Esophagus squamous epithelium (tissue), 5 donors: ENCODE measurements at places on chromosomes 6 and 20.

DNA sequence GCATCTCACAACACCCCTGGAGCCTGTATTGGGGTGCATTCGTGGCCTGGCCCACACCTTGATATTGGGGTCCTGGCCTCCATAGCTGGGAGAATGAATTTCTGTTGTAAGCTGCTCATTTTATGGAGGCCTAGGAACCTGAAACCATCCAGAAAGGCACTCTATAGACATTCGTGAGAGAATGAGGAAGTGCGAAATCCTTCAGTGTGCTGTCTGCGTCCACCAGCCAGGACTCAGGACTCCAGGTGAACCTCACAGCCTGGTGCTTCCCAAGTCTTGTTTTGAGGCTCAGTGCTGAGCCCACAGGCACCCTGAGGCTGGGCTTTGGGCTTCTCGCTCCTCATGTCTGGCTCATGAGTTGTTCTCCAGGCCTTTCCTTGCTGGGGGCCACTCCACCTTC lies 11.9 kb upstream of the RBBP8NL start:
- no peak for DNase-seq

GRCh38 chr6:1395941-1396908 lies 6.8 kb downstream of the FOXF2 start:
- no peak for DNase-seq

DNA sequence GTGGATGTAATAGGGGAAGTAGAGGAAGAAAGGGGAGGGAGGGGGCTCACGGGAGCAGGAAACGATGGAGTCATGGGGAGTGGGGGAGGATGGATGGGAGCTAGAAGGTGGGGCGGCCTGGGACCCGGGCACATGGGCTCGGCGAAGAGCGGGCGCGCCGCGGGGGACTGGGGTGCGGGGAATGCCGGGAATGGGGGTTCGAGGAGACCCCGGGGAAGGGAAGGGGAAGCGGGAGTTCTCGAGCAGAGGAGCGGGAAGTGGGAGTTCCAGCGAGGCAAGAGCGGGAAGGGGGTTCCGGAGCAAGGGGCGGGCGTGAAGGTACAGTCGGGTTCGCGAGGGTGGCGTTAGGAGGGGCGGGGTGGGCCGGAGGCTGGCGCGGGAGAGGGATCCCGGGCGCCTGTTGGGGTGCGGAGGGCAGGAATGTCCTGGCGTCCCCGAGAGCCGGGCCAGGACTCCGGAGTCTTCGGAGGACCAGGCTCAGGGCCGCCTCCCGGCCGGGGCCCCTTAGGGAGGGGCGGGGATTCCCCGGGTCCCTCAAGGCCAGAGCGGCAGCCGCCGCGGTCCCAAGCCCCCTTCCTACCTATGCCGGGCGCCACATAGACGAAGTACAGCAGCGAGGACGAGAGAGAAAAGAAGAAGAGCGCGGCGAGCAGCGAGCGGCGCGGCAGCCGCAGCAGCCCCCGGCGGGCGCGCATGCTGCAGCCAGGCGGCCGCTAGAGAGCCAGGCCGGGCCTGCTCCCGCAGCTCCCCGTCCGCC lies 504 bp downstream of the B4GALT5 start:
- DNase-seq = no peak

DNA sequence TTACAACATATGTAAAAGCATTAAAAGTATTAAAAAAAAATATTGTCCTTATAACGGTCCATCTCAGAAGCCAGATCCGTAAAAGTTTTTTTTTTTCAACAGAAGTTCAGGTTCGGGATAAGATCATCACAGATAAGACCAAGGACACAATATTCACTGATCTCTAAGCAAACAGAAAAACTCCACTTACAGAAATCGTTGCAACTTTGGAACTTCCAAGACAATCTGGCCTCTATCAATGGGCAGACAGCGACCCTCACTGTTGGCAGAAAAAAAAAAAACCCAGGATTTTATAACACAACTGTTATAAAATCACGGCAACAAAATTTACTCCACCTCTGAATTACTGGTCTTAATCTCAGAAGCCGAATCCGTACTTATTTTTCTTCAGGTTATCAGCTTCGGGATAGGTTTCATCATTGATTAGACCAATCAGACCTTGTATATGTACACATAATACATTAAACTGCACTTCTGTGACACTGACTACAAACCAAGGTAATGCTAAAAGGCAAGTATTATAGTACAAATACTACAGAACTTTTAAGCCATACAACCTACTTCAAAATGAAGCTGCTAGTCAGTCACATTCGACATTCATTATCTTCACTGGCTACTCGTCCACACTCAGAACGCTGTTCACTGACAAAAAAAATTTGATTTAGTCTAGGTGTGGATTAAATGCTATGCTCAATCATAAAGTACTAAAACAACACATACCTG lies 34.7 kb upstream of the SYNCRIP start:
- DNase-seq = no peak

GRCh38 chr20:33908336-33908735 lies 85.4 kb upstream of the RALY start:
- no peak for DNase-seq

DNA sequence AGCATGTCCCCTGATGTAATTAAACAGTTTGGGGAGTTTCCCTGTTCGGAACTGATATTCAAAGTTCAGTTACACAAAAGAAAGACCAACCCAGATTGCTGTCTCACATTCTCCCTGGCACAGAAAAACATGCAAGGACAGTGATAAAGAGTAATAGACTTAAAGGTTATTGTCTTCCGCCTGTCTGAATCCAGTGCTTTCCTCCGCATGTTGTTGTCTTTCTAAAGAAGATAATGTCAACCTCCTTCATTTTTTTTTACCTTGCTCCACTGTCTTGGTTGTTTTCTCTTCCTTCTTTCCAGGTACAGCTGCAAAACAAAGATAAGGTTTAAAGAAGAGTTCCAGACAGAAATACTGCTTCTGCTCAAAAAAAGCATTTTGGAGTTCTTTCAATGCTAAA lies 284.5 kb downstream of the TRDN start:
- no peak for DNase-seq

GRCh38 chr6:110660066-110660655 lies 155.1 kb downstream of the CDK19 start:
- DNase-seq = no peak

- DNase-seq = no peak
Observed at GRCh38 chr6:6002848-6003620, 3.7 kb downstream of the NRN1 start.

DNA sequence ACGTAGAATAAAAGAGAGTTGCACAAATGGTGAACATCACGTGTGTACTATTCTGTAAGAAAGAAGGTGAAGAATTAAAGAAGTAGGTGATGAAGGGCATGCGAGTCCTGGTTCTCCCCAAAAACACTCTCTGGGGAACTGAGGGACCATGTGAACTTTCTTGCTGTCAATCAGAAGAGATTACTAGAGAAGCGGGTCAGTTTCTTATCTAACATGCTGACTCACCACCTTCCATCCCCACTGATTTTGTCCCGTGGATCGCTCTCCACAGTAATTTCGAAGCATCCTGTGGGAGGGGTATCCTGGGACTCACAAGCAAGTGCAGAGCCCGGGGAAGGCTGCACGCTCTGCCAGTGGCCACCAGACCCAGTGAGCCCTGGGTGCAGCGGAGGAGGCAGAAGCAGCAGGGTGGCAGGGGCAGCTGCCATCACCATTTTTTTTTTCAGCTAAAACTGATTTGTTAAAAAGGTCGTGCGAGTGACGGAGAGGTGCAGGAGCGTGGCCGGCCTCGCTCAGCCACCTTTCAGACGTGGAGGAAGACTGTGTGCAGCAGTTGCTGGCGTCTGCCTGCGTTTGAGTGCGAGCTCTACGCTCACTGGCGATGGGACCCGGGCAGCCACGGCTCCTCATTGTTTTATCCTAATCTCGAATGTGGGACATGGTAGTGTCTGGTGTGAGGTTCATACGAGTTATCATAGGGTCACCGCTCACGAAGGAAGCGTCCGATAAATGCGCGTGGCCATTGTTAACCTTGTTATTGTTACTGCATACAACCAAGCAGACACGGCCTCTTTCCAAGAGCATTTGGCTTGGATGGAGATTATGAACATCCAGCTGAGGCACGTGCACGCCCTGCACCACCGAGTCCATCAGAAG lies 28.0 kb upstream of the SLCO4A1 start:
- no peak for DNase-seq

DNA sequence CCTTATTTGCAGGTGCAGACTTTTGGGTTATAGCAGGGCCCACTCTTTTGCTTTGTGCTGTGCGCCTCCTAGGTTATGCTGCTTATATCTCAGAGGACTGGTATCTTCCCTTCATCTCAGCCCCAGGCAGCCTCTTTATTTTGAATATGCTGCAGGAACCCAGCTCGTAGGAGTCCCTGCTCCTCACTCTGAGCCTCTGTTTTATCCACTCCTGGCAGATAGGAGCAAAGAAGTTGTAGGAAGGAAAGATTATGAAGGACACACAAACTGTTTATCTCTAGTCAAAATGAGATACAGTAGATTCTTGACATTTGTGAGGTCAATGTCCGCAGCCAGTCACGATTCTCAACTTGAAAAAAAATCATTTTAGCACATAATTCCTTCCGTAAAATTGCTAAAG lies 15.6 kb downstream of the L3MBTL3 start:
- no peak for DNase-seq

DNA sequence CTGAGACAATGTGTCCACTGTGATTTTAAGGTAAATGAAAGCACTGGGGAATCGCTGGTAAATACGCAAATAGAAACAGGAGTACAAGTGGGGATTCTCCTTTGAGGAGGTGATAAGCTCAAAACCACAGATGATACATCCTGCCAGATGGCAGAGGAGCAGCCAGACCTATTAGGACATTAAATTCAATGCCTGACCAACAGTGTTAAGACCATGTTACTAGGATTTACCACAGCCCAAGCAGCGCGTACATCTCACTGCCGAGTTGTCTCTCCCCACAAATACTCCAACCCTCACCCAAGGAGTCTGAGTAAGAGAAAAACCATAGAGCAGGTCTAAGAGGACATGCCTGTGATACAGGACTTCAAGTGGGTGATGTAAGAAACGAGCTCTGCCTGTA lies 68.9 kb upstream of the TULP1 start:
- no peak for DNase-seq

GRCh38 chr20:44897133-44897532 lies 11.6 kb downstream of the YWHAB start:
- no peak for DNase-seq

- DNase-seq = no peak
Observed at GRCh38 chr6:156827382-156827781, 50.2 kb downstream of the ARID1B start.

- no peak for DNase-seq
Observed at GRCh38 chr6:138300469-138300868, 77.2 kb upstream of the SMIM28 start.

DNA sequence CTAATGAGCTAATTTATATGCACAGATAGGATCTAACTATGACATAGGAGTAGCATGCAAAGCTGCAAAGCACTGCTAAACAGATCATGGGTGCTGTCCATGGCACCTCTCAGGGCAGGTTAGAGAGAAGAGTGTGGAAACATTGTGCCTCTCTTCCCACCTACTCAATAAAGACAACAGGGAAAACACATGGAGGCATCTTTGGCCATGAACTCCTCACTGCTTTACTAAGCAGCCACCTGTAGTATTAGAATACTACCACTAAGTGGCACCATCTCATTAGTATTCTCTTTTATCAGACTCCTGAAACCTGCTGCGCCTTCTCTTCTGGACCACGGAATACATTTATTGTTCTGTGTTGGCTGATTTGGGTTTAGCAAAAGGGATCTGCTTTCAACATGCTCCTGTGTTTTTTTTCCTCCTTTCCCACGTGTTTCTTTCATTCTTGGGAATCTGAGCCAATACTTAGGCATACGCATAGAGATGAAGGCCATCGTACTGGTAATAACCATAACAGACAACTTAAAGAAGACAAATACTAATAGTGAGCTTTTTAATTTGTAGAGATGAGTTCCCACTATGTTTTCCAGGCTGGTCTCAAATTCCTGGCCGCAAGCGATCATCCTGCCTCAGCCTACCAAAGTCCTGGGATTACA lies 9.4 kb upstream of the HDDC2 start:
- DNase-seq = no peak

DNA sequence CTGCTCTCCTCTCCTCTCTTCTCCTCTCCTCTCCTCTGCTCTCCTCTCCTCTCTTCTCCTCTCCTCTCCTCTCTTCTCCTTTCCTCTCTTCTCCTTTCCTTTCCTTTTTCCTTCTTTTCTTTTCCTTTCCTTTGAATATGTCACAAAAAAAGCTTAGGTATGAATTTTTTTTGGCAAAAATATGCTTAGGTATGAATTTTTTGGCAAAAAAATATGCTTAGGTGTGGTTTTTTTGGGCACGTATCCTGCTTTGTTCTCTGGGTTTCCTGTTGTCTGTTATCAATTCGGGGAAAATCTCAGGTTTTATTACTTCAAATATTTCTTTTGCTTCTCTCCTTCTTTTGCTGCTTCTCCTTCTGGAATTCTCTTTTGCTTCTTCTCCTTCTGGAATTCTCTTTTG lies 155.5 kb upstream of the PMEPA1 start:
- no peak for DNase-seq

DNA sequence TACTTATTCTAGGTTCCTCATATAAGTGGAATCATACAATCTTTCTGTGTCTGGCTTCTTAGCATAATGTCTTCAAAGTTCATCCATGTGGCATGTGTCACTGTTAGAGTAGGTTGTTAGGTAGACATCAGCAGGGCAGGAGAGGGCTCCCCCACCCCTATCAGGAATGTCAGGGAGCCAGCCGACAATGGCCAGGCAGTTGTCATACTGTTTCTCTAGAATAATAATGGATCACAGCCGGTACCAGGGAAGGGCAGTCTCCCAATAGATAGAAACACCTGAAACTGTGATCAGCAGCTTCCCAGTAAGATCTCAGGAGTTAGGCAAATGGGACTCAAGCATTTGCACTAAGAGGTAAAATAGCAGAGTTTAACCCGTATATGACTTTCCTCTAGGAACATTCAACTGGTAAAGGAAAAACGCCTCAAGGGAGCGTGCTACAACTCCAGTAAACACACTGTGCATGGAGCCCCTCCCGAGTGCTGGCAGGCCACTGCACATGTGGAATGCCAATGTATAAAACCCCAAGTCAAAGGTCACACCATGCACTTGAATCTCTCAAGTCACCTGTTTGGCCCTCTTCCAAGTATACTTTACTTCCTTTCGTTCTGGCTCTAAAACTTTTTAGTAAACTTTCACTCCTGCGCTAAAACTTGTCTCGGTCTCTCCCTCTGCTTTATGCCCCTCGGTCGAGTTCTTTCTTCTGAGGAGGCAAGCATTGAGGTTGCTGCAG lies 29.8 kb upstream of the SIRT5 start:
- DNase-seq = no peak

GRCh38 chr6:4402477-4402976 lies 267.2 kb upstream of the ECI2 start:
- no peak for DNase-seq
